ENCODE measurements at places on chromosomes 2 and 18.

- no peak for DNase-seq
These were observed 92.3 kb downstream of the WDSUB1 start for GRCh38 chr2:159194241-159194640.

DNA sequence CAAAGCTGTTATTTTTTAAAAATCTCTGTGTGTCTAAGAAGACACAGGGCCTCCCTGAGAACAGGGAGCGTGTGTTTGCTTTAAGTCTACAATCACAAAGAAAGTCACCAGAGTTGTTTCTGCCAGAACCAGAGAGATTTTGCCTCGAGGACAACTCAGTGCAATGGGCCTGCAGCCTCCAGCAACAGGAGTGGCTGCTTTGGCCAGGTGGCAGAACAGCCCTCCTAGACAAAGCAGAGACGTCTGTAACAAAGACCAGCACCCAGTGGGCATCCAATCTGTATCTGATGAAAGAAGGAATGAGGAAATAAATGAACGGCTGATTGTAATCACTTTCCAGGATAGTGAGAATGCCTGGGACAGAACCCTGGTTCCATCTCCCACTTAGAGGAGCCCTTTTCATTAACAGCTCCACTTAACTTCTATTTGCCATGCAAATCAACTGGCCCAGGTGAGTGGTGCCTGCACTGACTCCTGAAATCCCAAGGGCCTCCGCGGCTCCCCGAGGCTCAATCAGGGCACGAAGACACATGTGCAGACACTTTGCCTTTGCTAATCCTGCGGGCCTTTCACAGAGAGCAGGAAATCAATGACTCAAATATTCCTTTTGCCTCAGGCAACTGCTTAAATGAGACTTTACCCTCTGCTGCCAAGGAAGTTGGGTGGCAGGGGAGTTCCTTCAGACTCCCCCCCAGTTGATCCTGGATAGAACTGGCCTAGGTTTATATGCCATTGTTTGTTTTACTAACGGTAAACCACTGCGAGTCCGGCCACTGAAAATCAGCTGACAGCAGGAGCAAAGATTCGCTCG is 146.5 kb downstream of the CABLES1 start:
- no peak for DNase-seq

DNA sequence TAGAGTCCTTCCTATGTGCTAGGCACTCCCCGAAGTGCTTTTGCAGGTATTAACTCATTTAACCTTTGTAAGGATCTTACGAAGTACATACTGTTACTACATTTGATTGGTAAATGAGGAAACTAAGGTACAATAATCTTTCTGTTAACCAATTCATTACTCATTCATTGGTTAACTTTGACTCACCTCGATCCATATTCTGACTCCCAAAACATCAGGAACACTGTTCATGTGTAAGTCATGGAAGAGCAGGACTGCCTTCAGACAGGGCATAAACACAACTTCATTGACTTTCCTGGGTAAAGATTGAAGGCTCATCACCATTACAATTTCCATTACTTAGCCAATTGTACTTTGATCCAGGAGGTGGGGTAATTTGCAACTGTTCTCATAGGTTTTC is 40.6 kb downstream of the NAPG start:
- DNase-seq, result no peak

- DNase-seq, result no peak
These were observed 359.4 kb upstream of the DSEL start for GRCh38 chr18:67875944-67876343.

- DNase-seq, result no peak
These were observed 63.9 kb downstream of the NEB start for GRCh38 chr2:151670346-151670745.

GRCh38 chr2:144439993-144440392 is 79.9 kb downstream of the ZEB2 start:
- DNase-seq, result peak; percentile 46

DNA sequence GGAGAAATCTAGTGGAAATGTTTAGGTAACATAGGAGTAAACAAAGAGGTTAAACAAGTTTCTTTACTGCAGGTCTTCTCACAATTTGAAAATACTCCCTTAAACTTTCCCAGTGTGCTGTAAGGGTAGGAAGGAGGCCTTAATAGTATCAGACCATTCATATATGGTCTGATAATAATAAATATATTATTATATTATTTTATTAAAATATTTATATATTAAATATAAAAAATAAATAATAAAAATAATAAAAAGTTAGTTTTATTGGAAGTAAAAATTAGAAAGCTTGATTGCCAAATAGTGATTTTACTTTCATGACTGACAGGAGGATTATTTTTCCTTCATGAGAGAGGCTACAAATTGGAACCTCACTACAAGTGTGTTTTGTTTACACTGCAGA is 7.1 kb downstream of the NOSTRIN start:
- no peak for DNase-seq

- DNase-seq, result no peak
These were observed 152.0 kb upstream of the REG3G start for GRCh38 chr2:78873526-78873925.

- peak; percentile 59 for DNase-seq
These were observed 4.7 kb upstream of the KRCC1 start for GRCh38 chr2:88059979-88060906.

DNA sequence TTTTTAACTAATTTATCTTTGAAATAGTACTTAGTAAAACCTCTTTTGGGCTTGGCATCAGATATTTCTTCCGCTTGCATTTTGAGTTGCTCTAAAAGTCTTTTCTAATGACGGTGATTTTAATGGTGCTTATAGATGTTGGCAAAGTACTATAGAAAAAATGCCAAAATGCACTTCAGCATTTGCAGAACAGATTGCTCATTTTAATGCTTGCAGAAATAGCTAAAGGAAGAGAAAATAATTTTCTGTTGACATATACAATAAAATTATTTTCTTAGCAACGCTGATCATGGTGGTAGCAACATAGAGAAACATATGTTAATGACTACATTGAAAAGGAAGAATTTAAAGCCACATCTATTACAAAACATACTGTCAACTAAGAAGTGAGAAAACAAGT is 170.7 kb downstream of the STK39 start:
- no peak for DNase-seq
